ENCODE measurements at places on chromosomes 16 and 17. TPM values are rescaled to one million over a fixed set of nuclear protein-coding genes. Genes with fewer than 3 reads are reported as not detected.

The KRT28 gene
- not detected for total RNA-seq

The SHCBP1 gene
- total RNA-seq, result 5.4 TPM

The MARCHF10 gene
- not detected for total RNA-seq

The GCSH gene
- 50.8 TPM for total RNA-seq

The FNDC8 gene
- total RNA-seq, result not detected

The CMTM2 gene
- total RNA-seq, result not detected

The DUSP14 gene
- 12.7 TPM for total RNA-seq

The TBC1D3I gene
- total RNA-seq, result 0.24 TPM

The KRT15 gene
- 840 TPM for total RNA-seq

The CD300LF gene
- total RNA-seq, result not detected

DNA sequence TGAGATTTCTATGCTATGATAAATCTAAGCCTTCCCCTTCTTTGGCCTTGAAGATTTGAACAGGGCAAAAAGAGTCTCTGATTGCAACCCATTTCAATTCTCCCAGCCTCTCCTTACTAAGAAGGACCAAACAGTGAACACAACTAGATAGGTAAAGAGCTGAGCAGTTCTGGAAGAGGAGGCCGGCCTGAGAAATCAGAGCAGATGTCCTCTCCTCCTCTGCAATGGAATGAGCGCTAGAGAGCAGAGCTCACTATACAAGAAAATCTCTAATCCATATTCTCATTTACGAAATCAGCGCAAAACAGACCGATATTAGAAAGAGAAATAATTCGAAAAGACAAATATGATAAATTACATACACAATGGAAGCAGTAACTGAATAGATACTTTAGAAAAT, 124.2 kb downstream of the CDK5R1 start:
- no peak for DNase-seq
- H3K4me1 ChIP-seq, result no peaks in the 10 kb centered on the region
- no peaks in the 10 kb centered on the region for H3K27me3 ChIP-seq
- H3K4me3 ChIP-seq, result no peak overlapping the region

DNA sequence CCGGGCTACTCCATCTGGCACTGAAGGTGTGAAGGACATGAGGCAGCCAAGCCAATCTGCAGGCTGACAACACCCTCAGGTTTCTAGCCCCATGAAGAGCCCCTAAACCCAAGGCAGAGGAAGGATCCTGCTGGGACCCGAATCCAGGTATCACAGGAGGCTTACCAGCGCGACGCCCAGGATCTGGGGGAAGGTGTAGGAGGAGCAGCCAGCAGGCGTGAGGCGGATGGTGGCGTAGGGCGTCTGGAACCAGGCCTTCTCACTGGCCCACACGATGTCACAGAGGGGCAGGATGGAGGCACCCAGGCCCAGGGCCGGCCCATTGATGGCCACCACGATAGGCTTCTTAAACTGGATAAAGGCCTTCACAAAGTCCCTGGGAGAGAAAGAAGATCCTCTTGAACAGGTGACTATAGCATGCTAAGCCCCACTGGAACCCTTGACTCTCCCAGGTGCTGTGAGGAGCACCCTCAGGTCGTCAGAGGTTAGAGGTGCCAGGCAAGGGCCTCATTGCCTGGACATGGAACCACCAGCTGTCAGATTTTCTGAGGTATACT, 71.7 kb downstream of the DYNLRB2 start:
- no peaks in the 10 kb centered on the region for H3K27me3 ChIP-seq
- H3K4me1 ChIP-seq, result peaks cover 11% of the 10 kb centered on the region
- DNase-seq, result no peak
- H3K36me3 ChIP-seq, result no peaks in the 10 kb centered on the region

DNA sequence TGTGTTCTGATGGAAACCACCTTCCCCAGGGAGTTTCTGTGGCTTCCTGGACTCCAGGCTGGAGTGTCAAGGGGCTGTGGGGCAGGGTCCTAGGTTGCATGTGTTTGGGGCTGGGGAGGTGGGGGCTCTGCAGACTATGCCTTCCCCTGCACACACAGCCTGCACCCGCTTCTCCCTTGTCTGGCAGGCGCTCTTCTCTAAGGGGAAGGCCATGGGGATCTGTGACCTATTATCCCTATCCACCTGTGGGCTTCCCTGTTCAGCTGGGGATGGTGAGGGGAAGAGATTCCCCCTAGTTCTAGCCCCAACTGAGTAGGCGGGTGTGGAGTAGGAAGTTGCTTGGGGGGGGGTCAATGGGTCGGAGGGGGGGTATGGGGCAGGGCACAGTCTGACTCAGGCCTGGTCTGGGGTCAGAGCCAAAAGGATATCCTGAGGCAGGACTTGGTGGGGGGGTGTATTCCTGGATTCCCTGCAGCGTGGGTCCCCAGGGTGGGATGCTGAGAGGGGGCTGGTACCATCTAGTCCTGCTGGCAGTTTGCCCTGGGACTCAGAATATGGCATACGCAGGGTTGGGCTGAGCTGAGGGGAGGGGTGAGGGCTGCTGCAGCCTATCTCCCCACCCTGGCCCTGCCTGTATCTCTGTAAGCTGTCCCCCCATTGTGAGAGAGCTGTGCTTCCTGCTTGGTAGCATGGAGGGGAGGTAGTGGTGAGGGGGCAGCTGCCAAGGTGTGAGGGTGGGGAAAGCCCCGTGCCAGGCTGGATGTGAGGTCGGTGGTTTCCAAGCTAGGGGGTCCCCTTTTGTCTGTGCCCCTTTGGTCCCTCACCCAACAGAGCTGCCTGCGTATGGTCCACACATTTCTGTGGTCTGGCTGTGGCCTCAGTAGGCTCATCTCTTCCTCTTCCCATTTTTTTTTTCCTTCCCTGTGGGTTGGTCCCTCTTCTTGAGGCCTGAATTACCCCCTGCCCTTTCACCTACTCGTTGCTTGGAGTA, 14.7 kb downstream of the RARA start:
- no peak for DNase-seq
- H3K4me3 ChIP-seq, result peak overlapping the region; percentile 68
- no peaks in the 10 kb centered on the region for H3K27me3 ChIP-seq
- H3K36me3 ChIP-seq, result no peaks in the 10 kb centered on the region
- peaks cover 59% of the 10 kb centered on the region for H3K4me1 ChIP-seq
- H3K27ac ChIP-seq, result peak overlapping the region; percentile 73

GRCh38 chr16:27341549-27341948, 27.8 kb downstream of the IL4R start:
- H3K27me3 ChIP-seq, result no peaks in the 10 kb centered on the region
- DNase-seq, result no peak
- H3K4me1 ChIP-seq, result no peaks in the 10 kb centered on the region
- no peak overlapping the region for H3K4me3 ChIP-seq
- H3K27ac ChIP-seq, result no peak overlapping the region
- H3K36me3 ChIP-seq, result peaks cover 9% of the 10 kb centered on the region

DNA sequence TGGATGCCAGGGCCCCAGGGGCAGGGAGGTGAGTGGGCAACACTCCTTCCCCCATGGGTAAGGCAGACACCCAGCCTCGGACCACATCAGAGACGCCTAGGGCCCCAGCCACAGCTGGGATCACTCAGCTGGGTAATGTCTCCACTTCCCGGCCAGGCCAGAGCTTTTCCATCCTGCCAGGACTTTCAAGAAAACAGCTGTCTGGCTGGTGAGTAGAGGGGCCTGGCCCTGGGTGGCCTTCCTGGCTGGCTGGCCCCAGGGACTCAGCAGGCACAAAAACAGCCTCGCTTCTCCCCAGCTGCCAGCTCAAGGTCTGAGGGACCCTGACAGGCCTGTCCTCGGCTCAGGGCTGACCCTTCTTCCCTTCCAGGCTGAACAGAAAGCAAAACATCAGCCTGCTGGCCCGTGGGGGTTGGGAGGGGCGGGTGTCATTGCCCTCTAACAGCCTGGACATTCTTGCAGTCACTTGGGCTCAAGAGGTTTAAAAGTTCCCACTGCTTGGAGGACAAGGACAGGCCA, 45.3 kb upstream of the JPH3 start:
- no peaks in the 10 kb centered on the region for H3K36me3 ChIP-seq
- DNase-seq, result no peak
- no peak overlapping the region for H3K27ac ChIP-seq
- H3K4me1 ChIP-seq, result peaks cover 11% of the 10 kb centered on the region

GRCh38 chr17:83014297-83014696, 65.1 kb upstream of the METRNL start:
- peaks cover 21% of the 10 kb centered on the region for H3K4me1 ChIP-seq
- no peak overlapping the region for H3K4me3 ChIP-seq
- DNase-seq, result no peak
- no peaks in the 10 kb centered on the region for H3K27me3 ChIP-seq
- peaks cover 11% of the 10 kb centered on the region for H3K36me3 ChIP-seq

DNA sequence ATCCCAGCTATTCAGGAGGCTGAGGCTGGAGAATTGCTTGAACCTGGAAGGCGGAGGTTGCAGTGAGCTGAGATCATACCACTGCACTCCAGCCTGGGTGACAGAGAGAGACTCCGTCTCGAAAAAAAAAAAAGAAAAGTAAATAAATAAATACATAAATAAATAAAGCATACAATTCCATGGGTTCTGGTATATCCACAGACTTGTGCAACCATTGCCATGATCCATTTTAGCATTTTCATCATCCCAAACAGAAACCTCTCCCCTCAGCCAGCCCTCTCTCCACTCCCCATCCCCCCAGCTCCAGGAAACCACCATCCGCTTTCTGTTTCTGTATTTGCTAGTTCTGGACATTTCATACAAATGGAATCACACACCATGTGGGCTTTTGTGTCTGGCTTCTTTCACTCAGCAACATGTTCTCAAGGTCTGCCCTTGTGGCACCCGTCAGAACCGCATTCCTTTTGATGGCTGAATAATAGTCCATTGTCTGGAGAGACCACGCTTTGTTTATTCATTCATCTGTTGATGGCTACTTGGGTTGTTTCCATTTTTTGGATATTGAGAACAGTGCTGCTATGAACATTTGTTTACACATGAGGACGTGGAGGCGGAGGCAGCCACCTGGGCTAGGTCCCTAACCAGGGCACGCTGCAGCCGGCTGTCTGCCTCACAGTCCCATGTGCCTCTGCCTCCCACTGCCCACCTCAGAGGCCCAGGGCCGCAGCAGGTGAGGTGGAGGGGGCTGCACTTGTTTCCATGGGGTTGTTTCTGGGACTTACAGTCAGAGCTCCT, 76.2 kb downstream of the NT5M start:
- DNase-seq, result no peak
- H3K27ac ChIP-seq, result no peak overlapping the region
- peaks cover 21% of the 10 kb centered on the region for H3K27me3 ChIP-seq
- no peak overlapping the region for H3K4me3 ChIP-seq

- peaks cover 60% of the 10 kb centered on the region for H3K36me3 ChIP-seq
- H3K27me3 ChIP-seq, result no peaks in the 10 kb centered on the region
- DNase-seq, result no peak
- no peaks in the 10 kb centered on the region for H3K4me1 ChIP-seq
Observed at GRCh38 chr17:36994438-36994837, 45.7 kb downstream of the AATF start.

DNA sequence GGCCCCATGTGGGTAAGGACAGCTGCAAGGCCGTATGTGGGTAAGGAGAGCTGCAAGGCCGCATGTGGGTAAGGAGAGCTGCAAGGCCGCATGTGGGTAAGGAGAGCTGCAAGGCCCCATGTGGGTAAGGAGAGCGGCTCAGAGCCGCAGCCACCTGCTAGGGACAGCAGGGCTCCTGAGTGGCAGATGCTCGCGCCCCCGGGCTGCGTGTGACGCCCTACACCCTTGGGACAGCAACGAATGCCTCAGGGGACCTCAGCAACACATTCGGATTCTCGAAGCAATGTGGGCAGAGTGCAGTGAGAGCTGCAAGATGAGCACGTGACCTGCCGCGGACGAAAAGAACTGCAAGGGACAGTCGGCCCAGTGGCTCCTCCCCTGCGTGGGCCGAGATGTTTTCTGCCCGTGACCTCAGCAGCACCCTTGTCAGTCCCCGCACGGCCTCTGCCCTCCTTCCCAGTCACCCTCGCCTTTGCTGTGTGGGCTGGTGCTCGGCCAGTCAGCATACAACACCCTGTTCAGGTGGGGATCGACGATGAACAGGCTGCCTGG, 9.6 kb upstream of the SLC38A8 start:
- no peak overlapping the region for H3K27ac ChIP-seq
- H3K36me3 ChIP-seq, result peaks cover 19% of the 10 kb centered on the region

- H3K27ac ChIP-seq, result no peak overlapping the region
- H3K36me3 ChIP-seq, result no peaks in the 10 kb centered on the region
- DNase-seq, result no peak
- peaks cover 41% of the 10 kb centered on the region for H3K4me1 ChIP-seq
- peaks cover 42% of the 10 kb centered on the region for H3K27me3 ChIP-seq
- H3K4me3 ChIP-seq, result no peak overlapping the region
Observed at GRCh38 chr16:86668136-86668910, 90.0 kb downstream of the FOXL1 start.

DNA sequence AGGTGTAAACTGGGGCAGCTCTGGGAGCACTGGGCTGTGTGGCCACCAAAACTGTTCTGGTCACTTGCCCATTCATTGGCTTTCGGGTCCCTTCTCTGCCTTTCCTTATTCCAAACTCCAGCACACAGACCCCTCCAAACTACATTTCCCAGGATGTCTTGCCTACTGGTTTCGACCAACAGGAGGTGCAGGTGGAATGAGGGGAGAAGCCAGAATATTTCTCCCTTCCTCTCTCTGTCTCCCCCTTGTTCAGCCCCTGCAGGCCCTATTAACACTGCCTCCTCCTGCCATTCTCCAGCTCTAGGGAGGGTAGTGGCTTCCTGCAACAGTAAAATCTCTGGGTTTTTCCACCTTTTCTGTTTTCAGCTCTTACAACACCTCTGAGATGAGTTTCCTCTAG, 13.2 kb upstream of the NAGPA start:
- peaks cover 41% of the 10 kb centered on the region for H3K27me3 ChIP-seq
- no peak for DNase-seq
- no peak overlapping the region for H3K27ac ChIP-seq
- H3K4me1 ChIP-seq, result no peaks in the 10 kb centered on the region
- H3K36me3 ChIP-seq, result no peaks in the 10 kb centered on the region

GRCh38 chr16:84585886-84586285, 32.0 kb downstream of the COTL1 start:
- no peaks in the 10 kb centered on the region for H3K36me3 ChIP-seq
- no peak overlapping the region for H3K4me3 ChIP-seq
- no peak overlapping the region for H3K27ac ChIP-seq
- no peak for DNase-seq
- peaks cover 25% of the 10 kb centered on the region for H3K4me1 ChIP-seq
- H3K27me3 ChIP-seq, result no peaks in the 10 kb centered on the region

DNA sequence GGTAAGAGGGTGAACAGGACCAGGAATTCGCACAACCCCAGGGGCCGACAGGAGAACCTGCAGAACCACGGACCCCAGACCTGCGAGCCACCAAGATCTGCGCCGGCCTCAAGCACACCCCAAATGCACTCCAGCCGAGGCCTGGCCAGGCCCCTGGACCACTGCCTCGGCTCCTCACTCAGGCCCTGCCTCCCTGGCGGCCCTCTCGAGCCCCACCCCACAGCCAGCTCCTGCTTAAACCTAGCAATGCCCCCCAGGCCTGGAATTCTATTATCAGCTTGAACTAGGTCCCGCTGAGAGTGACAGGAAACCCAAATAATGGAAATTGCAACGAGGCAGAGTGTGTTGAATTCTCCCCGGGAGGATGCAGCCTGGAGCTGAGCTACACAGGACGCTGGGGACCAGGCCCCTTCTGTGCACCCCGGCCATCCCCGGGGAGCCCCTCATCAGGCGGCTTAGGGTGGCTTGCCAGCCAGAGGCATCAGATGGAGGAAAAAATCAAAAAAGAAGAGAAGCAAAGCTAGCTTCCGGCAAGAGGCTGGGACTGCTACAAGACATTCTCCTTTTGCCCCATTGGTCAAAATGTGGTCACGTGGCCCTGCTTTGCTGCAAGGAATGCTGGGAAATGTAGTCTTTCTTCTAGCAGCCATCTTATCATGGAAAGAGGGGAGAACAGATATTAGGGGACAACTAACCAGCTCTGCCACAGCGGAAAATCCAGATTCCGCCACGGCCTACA, 2.4 kb upstream of the ENPP7 start:
- peak overlapping the region; percentile 53 for H3K27ac ChIP-seq
- DNase-seq, result peak; percentile 84
- H3K36me3 ChIP-seq, result no peaks in the 10 kb centered on the region
- peak overlapping the region; percentile 74 for H3K4me3 ChIP-seq
- peaks cover 18% of the 10 kb centered on the region for H3K4me1 ChIP-seq
- H3K27me3 ChIP-seq, result no peaks in the 10 kb centered on the region

All from type B pancreatic cell (in vitro differentiated cells).